ENCODE measurements at places on chromosomes 12 and 14.

- no peak for DNase-seq
These were observed 1188.2 kb upstream of the TMEM132C start for GRCh38 chr12:127078577-127079350.

DNA sequence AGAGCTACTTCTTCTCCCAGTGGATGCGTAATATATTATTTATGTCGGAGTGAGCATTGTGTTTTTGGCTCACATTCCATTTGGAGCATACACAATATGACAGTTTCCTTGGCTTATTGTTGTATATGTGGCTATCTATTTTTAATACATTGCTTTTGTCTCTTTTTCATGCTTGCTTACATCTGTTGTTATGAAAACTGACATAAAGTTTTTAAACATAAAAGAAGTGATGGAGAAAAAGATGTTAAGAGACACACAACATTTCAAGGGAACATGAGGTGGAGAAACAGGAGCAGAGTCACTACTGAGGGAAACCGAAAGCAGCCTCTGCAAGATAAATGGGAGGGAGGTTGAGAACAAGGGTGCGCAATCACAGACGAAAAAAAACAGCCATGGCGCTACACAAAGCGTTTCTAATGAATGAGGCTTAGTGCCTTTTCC is 228.4 kb upstream of the NPAS3 start:
- DNase-seq: no peak

DNA sequence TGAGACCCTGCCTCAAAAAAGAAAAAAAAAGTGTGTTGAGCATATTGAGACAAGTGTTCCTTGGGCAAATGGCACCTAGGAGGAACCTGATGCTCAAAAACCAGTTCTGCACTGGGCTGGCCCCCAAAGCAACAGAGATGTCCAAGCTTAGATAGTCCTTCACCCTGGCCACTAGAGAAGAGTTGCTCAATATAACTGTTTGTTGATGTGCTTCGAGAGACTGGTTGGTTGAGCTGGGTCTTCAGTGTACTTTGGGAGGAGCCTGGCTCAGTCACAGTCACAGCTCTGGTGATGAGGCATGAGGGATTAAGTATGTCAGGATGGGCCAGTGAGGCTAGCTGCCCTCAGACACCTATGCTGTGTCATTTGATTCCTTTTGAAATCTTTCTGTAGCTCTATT is 38.0 kb downstream of the SLC2A14 start:
- DNase-seq: no peak

GRCh38 chr12:19144985-19145384 is 15.5 kb downstream of the PLEKHA5 start:
- no peak for DNase-seq

- DNase-seq: no peak
These were observed 14.2 kb upstream of the WDR20 start for GRCh38 chr14:102125546-102125945.

GRCh38 chr14:54920052-54920451 is 17.4 kb upstream of the GCH1 start:
- DNase-seq: no peak

- DNase-seq: no peak
These were observed 132.1 kb upstream of the BTG1 start for GRCh38 chr12:92277795-92278194.

DNA sequence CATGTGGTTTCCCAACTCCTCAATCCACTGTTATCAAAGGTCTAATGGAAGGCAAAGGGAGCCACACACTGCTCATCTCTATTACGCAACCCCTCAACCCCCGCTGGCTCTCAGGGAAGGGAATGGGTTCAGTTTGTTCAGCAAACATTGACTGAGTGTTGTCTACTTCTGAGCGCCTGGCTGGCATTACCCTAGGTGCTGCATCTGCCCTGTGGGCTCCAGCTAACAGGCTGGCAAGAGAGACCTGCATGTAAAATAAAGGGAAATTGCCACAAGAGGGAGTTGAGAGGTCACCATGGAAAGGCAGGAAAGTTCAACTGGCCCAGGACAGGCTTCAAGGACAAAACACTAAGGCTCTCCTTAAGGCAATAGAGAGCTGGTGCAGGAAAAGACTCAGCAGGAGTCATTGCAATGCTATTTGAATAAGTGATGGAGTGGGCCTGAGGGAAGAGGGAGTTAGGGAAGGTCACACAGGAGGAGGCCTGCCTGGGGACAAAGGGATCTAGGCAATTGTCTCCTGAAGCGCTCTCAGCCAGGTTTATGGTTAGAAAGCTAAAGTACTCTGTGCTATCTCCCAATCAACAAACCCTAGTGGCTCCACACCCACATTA is 5.5 kb upstream of the ZNF740 start:
- DNase-seq: no peak

DNA sequence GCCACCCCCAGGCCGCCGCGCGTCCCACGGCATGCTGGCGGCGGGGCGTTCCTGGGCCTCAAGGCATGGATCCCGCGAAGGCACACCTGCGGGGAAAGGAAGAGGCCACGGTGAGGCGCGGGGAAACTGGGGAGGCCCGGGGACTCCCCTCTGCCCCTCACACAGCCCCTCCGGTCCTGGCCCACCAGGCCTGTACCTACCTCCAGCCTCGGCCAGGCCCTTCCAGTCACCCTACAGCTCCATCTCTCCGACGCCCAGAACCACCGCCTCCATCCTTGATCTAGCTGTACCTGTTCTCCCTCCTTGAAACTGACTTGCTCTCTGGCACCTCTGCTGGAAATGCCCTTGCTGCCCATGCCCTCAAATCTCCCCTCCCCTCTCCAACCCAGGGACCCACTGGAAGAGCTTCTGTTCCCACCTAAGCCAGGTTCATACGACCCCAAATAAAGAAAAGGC is 1.7 kb downstream of the ANKRD9 start:
- no peak for DNase-seq

GRCh38 chr12:68633614-68634558 is 23.2 kb downstream of the RAP1B start:
- no peak for DNase-seq

- DNase-seq: no peak
These were observed 90.3 kb downstream of the PELI2 start for GRCh38 chr14:56208520-56208919.

GRCh38 chr12:11815397-11815796 is 165.9 kb downstream of the ETV6 start:
- DNase-seq: no peak

- peak; percentile 57 for DNase-seq
These were observed 26.1 kb upstream of the UBC start for GRCh38 chr12:124940393-124941169.

GRCh38 chr12:4934407-4935035 is 24.8 kb downstream of the KCNA1 start:
- no peak for DNase-seq

DNA sequence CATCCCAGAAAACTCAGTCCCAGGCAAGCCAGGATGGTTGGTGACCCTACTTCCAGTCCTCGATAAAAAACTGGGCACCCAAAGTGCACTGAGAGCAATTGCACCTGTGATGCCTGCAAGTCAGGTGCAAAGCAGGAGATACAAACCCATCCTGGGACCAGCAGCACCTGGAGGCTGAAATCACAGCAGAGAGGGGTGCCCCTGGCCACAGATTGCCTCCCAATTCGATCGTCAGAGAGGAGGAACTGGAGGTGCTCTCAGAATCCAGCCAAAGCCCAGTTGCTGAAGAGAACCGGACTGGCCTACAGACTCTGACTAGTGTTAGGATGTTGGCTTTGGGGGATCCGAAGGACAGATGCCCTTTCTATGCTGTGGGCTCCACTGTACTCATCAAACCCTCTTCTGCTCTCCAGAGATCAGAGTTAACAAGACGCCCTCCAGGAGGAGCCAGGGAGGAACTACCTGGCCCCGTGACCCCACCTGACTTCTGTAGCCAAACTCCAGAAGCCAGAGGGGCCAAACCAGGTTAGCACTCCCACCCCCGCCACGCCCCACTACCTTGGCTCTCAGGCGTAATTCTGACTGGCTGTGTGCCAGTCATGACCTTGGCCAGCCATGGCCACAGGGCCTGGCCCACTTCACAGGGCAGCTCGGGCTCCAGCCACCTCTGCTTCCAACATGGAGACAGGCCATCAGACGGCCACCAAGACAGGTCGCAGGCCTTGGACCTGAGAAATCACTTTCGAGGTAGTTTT is 284.5 kb upstream of the RTL1 start:
- DNase-seq: no peak

- DNase-seq: no peak
These were observed 46.1 kb downstream of the TMTC3 start for GRCh38 chr12:88188180-88188579.

GRCh38 chr12:39587225-39587624 is 32.4 kb downstream of the ABCD2 start:
- DNase-seq: no peak

DNA sequence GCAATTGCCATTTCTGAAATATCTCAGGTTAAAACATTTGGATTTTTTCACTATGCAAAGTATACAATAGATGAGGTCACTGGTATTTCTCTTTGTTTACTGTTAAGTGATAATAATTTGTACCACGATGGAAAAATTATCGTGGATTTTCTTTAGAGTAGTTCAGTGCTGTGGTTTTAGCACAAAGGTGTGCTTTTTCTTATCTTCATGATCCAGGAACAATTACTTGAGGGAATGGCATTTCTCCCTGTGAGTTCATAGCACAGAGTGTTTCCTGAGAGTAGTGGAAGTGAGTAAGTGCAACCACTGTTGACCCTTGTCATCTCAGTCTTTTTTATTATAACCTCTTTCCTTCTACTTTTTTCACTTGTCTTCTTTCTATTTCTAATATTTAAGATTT is 86.8 kb downstream of the FGD4 start:
- DNase-seq: no peak

DNA sequence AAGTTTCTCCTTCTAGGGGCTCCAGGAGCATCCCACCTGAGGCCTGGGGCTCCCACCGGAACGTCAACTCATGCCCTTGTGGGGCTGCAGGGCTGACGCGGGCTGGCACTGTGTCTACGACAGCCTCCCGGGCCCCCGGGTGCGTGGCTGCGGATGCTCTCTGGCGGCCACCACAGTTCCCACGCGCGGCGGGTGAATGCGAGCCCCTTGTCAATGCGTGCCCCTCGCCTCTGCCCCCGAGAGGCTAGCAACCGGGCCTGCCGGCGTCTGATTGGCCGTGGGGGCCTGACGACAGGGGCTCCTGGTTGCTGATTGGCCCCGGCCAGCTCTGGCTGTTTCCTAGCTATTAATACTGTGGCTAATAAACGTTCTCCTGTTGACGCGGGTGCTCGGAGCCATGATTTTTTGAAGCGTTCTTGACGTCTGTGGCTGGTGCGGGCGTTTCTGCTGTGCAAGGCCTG is 1.8 kb upstream of the MEG3 start:
- no peak for DNase-seq

DNA sequence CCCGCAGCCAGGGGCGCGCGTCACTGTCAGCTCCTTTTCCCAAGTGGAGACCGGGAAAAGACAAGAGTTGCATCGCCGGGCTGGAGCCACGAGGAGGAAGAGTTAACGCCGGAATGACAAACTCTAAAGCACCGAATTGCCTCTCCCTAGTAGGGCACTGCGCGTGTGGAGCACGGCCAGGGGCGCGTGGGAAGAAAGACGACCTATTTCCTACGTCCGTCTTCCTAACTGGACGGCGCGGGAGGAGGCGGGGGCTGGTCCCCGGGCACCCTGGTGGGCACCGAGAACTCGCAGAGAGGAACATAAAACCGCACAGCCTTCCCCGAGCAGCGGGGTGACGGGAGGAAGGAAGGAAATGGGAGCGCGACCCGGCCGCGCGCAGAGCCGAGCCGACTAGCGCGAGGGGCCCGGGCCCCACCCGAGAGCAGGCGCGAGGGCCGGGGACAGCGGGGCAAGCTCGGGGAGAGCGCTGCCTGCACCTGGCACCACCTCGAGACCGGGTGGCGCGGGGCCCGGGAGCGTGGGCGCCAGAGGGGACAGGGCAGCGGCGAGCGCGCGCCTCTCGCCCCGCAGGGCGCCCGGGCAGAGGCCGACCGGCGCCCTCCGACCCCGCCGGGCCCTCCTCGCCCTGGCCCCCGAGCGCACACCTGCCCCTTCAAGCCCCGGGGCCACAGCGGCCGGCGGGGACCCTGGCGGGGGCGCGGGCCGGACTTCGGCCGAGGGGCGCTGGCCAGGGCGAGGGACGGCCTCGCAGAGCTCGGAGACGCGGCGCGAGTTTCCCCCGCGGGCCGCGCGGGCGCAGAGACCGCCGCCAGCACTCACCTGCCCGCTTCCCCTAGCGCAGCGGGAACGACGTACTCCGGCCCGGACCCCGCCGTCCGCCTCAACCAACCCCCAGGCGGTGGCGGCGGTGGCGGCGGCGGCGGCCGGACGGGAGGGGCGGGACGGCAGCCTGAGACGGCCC is at the start of gene SETD3:
SETD3 (minus strand) TSS at position 954 of the 964 bp plus-strand sequence. CDS start 15,054 bp downstream, outside the sequence.
- DNase-seq: no peak

DNA sequence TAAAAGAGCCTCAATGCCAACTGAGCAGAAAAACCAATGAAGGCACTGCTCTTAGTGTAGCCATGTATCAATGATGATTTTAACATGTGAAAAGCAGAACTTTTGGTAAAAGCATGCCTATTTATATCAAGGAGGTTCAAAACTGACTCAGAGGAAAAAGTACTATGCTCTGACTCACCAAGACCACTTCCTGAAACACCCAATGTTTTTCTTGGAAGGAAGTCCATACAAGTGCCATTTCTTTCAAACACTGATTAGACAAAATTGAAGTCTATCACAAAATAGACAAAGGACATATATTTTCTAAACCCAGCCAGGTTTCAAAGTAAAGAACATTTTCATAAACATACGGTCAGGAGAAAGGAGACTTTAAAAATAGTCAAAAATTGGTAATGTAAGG is 88.6 kb downstream of the EPS8 start:
- DNase-seq: no peak

GRCh38 chr12:57579011-57579410 is 12.0 kb upstream of the PIP4K2C start:
- DNase-seq: no peak

DNA sequence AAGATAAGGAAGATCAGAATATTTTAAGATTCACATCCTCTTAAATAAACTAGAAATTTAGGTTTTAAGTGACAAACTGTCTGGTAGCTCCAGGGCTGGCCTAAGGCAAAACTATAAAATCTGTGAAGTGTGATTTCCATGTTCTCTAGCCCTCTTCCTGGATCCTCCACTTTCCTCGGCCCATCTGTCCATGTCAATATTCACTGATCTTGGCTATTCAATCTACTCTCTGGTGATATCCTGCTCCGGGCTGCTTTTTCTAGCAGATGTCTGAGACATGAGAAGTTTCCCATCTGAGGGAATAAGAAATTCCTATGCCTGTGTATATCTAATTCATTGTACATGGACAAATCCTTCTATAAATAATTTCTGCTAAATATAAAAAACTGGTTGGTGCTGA is 500.4 kb downstream of the GALC start:
- DNase-seq: no peak

DNA sequence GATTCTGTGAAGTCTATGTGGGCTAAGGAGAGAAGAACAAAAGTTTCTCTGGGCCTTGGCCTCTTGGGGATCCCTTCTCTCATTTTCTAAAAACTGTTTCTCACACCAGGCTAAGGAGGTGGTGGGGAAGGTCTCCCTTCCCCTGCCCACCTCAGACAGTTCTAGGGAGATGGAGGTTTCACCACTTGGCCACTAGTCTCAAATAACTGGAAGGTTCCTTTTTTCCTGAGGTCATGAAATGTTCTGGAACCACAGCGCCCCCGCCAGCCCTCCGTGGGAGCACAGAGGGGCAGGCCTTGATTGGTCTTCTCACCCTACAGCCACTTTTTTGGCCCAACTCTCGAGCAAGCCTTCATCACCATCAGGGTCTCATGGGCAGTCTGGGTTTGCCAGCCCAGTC is 12.6 kb downstream of the C12orf43 start:
- DNase-seq: no peak

All from stimulated activated CD4-positive, alpha-beta T cell treated with anti-CD3 and anti-CD28 coated beads, Interleukin-1b, Interleukin-23, amount 100 ng/mL, for 1 hour (primary cell).